ENCODE measurements at places on chromosomes 2 and 18.

- DNase-seq = no peak
Observed at GRCh38 chr2:26018184-26019055, 15.5 kb upstream of the RAB10 start.

DNA sequence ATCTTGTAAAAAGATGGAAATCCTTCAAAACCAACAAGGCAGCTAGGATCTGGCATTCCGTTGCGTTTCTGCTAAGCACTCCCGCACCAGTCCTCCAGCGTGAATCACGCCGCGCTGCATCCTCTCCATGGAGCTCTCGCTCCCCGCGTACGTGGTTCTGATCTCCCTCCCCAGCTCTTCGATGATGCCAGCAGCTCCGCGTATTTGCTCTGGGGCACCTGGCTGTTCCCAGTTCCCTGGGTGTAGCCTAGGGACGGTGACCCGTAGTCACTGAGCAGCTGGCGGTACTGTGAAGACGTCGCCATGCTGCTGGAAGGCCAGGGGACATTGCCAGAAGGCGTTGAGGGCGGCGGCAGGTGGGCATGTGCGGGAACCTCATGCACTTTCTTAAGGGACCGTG lies 407.5 kb downstream of the RNF144A start:
- DNase-seq = no peak

DNA sequence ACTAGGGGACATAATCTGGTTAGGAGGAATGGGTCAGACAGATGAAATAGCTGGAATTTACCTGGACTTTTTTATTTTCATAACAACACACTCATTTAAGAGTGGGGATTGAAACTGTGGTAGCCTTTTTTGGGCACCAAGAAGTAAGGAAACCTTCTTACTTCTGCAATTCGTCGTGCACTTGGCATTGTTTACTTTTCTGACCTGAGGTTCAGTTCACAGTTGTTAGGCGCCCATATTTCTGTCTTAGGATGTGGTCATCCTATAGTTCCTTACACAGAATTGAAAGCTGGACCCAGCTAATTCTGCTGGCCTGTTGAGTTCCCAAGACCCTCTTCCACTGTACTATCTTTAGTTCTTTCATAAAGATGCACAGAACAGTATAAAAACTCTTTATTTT lies 72.9 kb downstream of the TMX3 start:
- no peak for DNase-seq

DNA sequence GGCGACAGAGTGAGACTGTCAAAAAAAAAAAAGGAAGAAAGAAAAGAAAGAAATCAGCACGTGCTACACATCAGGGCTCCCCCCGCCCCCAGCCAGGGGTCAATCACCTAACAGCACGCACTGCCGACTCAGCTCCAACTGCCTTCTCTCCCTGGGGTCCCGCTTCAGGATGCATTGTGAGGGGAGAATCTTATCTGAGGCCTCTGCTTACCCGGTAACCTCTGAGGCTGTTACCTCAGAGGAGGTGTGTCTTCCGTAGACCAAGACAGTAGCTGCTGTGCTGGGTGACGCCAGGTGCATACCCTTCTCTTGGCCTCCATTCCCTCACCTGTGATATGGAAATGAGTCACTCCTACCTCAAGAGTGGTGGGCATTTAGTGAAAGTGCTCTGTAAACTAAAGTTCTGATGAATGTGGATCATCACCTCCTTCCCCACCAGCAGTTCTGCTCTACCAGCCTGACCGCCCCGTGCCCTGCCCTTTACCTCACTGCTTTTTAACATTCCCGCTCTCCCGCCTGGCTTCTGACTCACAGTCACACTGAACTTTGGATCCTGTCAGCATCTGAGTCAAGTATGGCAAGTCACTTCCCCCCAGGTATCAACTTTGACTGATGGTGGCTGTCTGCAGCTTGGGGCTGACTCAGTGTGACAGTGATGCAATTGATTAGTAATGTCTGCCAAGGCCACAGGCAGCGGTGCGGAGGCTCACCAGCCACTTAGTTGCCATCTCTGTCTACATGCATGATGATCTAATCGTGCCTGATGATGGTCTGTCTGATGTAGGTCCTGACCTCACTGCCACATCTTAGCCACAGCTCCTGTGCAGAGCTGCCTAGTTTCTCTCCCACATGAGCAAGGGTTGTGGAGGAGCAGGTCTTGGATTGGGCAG lies 20.1 kb downstream of the ARID5A start:
- DNase-seq = no peak

DNA sequence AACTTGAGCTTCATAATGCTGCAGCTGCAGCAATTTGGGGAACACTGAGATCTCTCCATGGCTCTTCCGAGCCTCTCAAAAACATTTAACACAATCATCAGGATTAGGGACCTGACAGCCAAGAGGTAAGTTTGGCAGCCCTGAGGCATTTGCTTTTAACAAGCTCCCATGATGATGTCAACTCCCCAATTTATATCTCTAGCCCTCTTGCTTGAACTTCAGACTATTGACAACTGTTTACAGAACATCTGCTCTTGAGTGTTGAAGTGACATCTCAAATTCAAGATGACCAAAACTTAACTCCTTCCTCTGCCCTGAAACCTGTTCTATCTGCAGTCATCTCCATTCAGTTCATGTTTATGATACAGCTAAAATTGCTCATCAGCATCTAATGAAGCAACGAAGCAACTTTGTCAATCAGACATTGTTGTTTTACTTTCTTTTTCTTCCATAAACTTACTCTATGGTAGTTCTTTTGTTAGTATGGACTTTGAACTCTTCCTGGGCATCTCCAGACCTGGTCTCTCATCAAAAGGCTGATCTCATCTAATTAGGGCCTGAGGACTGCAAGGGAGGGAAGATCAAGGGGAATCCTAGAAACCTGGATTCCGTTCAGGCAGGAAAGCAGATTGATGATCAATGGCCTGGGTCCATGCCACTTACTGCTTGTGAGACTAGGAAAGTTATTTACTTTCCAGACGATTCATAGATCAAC lies 48.1 kb downstream of the SEMA4F start:
- no peak for DNase-seq

- no peak for DNase-seq
Observed at GRCh38 chr2:20094955-20095354, 43.5 kb upstream of the LAPTM4A start.

GRCh38 chr2:64525317-64525613 lies 1.1 kb downstream of the AFTPH start:
- no peak for DNase-seq

Measured in stimulated activated CD4-positive, alpha-beta T cell treated with anti-CD3 and anti-CD28 coated beads, TNF-alpha, amount 100 ng/mL, for 1 hour (primary cell).